ENCODE measurements at places on chromosomes 12 and 14.
A peak's percentile ranks its signal among the peaks of the same experiment; 100 is the strongest.

DNA sequence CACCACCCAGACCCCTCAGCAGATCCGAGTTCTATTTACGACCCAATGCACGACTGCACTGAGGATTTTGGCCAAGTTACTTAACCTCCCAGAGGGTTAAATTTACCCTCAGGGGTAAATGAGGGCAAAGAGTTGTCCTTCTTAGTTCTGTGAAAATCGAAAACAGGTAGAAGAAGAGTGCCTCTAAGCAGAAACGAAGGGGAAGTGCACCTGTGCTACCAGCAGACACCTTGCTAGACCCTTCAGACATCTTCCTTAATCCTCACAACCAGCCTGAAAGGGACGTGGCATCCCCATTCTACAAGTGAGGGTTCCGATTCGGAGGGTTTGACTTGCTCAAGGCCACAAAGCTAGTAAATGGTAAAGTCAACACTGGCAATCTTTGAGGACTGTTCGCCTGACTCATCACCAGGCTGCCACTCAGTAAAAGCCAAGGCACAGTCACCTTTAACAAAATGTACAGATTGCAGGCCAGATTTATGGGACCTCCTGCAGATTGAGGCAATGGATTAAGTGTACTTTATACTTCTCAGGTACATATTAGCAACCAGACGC is 1.6 kb downstream of the GSG1 start:
- no peak for DNase-seq

DNA sequence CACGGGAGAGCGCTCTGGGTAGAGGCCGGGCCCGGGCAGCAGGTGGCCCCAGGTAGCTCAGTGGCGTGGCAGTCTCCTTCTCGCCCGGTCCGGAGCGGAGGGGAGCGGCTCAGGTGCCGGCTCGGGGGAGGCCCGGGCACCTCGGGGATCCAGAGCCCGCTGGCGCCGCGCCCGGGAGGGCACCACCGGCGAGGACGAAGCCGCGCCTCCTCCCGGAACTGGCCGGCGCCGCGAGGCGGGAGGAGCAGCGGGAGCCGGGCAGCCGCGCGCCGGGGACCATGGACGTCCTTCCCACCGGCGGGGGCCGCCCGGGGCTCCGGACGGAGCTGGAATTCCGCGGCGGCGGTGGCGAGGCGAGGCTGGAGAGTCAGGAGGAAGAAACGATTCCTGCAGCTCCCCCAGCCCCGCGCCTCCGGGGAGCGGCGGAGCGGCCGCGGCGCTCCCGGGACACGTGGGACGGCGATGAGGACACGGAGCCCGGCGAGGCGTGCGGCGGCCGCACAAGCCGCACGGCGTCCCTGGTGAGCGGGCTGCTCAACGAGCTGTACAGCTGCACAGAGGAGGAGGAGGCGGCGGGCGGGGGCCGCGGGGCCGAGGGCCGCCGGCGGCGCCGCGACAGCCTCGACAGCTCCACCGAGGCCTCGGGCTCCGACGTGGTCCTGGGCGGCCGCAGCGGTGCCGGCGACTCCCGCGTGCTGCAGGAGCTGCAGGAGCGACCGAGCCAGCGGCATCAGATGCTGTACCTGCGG is 21.5 kb upstream of the GNS start:
- DNase-seq = no peak

- no peak for DNase-seq
Observed at GRCh38 chr12:100574187-100575074, 947 bp downstream of the GAS2L3 start.

DNA sequence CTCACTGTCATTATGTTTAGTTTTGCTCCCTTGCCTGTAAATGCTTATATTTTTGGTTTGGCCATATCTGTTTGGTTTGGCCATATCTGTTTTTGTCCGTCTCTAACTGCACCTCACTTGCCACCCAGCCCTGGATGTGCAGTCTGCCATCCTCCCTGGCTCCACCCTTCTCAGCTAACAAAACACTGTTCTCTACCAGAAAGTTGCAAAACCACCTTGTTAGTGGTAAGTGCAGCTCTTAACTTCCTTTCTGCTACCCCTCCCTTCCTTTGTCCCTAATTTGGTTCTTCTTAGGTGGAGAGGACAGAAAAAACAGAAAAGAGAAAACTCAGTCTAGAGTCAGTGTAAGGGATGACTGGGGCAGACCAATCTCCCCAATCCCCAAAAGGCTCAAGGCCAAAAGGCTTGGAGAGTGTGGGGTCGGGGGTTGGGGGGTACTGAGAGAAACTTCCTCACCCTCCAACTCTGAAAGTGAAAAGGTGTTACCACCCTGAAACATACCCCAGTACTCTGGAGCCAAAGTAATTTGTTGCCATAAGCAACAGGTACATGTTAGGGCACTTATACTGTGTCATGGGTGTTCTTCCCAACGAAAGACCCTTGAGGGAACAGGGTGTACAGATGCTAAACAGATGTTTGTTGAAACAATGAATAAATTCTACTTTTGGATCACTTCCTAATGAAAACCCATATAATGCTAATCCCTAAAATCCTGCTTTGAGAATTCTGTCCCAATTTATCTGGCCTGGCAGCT is 5.0 kb downstream of the BIN2 start:
- DNase-seq = no peak

- DNase-seq = no peak
Observed at GRCh38 chr12:64707362-64707761, 51.8 kb downstream of the GNS start.

- DNase-seq = peak; percentile 99
Observed at GRCh38 chr14:32509632-32510187, 180.6 kb downstream of the AKAP6 start.

DNA sequence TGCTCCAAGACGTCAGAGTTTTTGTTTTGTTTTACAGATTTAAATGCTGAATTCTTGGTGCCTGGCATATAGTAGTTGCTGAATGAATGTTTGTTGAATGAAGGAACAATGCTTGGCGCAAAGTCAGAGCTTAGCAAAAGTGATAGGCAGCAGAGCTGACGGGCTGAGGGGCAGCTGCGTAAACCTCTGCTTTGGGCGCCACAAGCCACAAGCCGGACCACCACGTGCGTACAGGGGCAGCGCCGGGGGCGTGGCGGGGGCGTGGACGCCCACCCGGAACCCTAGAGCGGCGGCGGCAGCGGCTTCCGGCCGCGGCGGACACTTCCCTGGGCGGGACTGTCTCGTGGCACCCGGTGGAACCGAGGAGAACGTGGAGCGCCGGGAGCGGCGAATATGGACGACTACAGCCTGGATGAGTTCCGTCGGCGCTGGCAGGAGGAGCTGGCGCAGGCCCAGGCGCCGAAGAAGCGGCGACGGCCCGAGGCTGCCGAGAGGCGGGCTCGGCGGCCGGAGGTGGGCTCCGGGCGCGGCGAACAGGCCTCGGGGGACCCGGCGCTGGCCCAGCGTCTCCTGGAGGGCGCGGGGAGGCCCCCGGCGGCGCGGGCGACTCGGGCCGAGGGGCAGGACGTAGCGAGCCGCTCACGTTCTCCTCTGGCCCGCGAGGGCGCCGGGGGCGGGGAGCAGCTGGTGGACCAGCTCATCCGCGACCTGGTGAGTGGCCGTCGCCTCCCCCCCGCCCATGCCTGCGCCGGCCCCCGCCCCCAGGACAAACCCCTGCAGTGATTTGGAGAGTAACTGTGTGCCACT is at the start of gene FBXW8:
Gene FBXW8, plus strand, starts transcription at position 306 of the 807 bp plus-strand sequence. Its CDS starts 88 bp downstream, at position 394.
- peak; percentile 68 for DNase-seq
